SJSA1 (cell line): ENCODE measurements at places on chromosomes 6 and 20. TPM values are rescaled to one million over a fixed set of nuclear protein-coding genes. Genes with fewer than 3 reads are reported as not detected.

GRCh38 chr6:25874118-25874517 is at the start of gene SLC17A3:
SLC17A3 (minus strand) TSS chr6:25874243; CDS start chr6:25868387, 5,856 bp downstream.
- H3K4me3 ChIP-seq = no peak within 1 kb of the TSS
- no peaks in the 10 kb centered on the region for H3K36me3 ChIP-seq
- H3K27me3 ChIP-seq = no peaks in the 10 kb centered on the region
- H3K4me1 ChIP-seq = no peaks in the 10 kb centered on the region
- no peak for DNase-seq

The MCCD1 gene
- not detected in 2 replicates for total RNA-seq

DNA sequence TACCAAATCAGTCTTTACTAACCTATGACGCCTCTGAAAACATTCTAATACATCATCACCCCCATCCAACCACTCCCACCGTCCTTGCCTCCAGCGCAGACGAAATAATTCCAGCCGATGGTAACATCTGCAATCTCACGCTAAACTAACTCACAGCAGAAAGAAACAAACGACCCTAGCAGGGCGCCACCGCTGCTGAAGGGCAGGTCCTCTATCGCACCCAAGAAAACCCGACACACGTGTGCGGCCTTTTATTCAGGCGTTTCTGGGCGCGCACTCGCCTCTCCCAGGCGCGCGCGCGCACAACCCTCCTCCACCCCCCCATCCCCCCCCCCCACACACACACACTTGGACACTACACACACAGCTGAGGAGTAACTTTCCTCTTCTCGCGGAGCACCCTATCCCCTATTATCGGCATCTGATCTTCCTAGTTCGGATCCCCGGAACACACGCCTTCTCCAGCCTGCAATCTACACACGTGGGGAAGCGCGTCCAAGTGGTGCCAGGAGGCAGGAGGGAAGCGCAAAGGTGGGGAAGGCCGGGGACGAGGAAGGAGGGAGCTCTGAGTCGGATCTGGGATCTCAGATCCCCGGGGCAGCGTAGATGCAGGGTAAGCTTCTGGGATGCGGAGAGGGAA is 1.4 kb downstream of the GFOD1 start:
- no peak overlapping the region for H3K27ac ChIP-seq
- H3K36me3 ChIP-seq = no peaks in the 10 kb centered on the region
- peak overlapping the region; percentile 70 for H3K4me3 ChIP-seq
- H3K27me3 ChIP-seq = no peaks in the 10 kb centered on the region
- DNase-seq = peak; percentile 38

The LRRC1 gene
- 11.7 and 16.4 TPM in 2 replicates for total RNA-seq

The TRIM40 gene
- total RNA-seq = not detected in 2 replicates

GRCh38 chr6:142265476-142265875 is 36.3 kb upstream of the ADGRG6 start:
- no peaks in the 10 kb centered on the region for H3K36me3 ChIP-seq
- DNase-seq = no peak
- H3K4me3 ChIP-seq = no peak overlapping the region
- H3K27me3 ChIP-seq = no peaks in the 10 kb centered on the region

The SMLR1 gene
- not detected in 2 replicates for total RNA-seq

GRCh38 chr6:79775222-79775621 is 144.1 kb downstream of the SH3BGRL2 start:
- H3K4me1 ChIP-seq = peaks cover 3% of the 10 kb centered on the region; the same call in 1 of the 2 replicates
- H3K27ac ChIP-seq = no peak overlapping the region
- DNase-seq = no peak
- H3K4me3 ChIP-seq = no peak overlapping the region
- H3K27me3 ChIP-seq = 0 out of 2 replicates have a peak, but pooled peaks cover 2% of the 10 kb centered on the region

DNA sequence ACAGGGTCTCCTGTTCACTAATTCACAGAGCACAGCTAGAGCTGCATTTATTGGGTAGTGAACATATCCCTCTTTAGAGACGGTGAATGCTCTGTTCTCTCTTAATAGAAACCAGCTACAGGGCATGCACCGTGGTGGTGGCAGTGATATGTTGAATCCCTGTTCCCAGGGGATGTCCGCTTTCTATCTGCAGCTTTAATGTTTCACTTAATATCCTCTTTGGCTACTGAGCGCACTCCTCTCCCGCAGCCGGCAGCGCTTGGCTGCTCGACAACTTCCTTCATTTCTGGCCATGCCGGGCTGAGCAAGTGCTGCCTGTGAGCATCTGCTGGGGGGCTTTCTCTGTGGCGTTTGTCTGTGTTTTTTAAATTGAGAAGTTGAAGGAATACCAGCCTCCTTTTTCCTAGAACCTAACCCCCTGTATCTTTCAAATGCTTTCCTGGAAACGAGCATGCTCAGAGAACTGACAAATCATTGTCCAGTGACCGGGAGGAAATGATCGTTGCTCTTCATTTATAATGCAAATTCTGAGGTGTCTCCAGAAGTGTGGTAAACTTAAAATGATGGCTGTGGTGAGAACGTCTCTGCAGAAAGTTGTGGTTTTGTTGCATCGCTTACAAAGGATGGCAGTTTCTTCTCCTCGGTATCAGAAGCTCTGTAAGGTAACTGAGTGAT is 297.9 kb downstream of the UTRN start:
- DNase-seq = no peak
- H3K4me1 ChIP-seq = no peaks in the 10 kb centered on the region
- peaks cover 22% of the 10 kb centered on the region for H3K36me3 ChIP-seq
- no peak overlapping the region for H3K4me3 ChIP-seq

The TBX18 gene
- total RNA-seq = 17.5 and 35.1 TPM in 2 replicates

DNA sequence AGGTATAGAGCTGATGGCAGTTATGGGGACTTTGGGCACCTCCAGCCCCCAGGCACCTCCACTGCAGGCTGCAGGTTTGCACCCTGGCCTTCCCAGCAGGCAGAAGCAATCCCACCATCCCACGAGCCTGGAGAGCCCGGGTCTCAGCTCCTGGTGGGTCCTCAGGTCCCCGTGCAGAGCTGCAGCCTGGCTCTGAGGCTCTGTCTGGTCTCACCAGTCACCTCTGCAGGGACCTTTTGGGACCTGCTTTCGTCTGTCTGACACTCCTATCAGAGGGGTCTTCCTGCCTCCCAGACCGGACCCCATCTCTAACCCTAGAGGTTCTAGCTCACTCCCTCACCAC is 41.9 kb downstream of the FGD2 start:
- H3K27ac ChIP-seq = no peak overlapping the region
- no peaks in the 10 kb centered on the region for H3K36me3 ChIP-seq
- peaks cover 31% of the 10 kb centered on the region for H3K4me1 ChIP-seq

The VWA7 gene
- not detected in 2 replicates for total RNA-seq

DNA sequence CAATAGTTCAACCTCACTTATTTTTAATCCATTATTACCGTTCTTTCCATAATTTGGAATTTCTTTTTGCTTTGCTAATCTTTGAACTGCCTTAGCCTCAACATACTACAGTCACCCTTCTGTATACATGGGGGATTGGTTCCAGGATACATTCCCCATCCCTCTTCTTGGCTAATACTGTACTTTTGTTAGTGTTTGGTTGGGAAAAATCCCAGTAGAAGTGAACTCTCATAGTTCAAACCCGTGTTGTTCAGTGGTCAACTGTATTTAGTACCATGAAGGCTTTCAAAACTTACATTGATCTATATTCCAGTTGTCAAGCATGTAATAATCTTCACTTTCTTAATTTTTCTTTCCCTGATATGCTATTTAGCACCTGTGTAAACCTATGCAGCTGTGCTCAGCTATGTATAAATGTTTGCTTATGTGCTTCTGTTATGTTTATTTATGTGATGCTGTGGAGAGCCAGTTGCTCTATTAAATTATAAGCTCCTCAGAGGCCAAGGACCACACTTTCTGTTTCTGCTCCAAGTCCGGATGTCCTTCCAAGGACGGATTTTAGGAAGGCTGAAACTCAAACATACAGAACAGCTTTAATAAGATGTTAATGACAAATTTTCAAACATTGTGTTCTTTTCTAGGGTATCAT is 33.3 kb upstream of the LAMA4 start:
- no peak overlapping the region for H3K27ac ChIP-seq
- H3K27me3 ChIP-seq = no peaks in the 10 kb centered on the region
- no peak overlapping the region for H3K4me3 ChIP-seq
